ENCODE measurements at places on chromosomes 11 and 22.

DNA sequence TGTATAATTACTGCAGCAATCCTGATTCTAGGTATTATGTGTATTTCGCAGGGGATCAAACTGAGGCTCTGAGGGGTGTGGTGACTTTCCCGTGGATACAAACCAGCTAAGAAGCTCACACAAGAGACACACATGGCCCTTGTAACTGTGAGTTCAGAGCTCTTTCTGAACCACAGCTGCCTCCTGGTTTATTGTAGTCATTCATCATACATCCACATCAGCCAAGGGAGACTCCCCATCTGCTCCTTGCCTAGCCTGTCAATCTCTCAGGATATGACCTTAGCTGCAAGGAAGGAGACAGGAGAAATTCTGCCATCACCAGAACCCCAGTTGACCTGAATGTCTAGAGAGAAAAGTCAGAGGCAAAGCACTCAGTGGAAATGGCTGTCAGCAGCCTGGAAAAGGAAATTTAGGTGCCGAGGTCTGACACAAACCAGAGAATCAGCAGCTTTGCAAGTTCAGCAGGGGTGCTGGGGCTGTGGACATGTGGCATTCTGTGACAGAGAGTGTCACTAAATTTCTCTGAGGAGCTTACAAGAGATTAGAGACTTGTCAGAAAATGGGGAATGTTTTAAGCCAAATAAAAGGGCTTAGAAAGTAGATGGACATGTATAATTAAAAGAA lies 209.5 kb downstream of the AASDHPPT start:
- DNase-seq, result peak; percentile 78
- H3K4me3 ChIP-seq, result no peak overlapping the region
- no peaks in the 10 kb centered on the region for H3K36me3 ChIP-seq
- no peaks in the 10 kb centered on the region for H3K4me1 ChIP-seq
- no peak overlapping the region for H3K27ac ChIP-seq
- H3K27me3 ChIP-seq, result no peaks in the 10 kb centered on the region

DNA sequence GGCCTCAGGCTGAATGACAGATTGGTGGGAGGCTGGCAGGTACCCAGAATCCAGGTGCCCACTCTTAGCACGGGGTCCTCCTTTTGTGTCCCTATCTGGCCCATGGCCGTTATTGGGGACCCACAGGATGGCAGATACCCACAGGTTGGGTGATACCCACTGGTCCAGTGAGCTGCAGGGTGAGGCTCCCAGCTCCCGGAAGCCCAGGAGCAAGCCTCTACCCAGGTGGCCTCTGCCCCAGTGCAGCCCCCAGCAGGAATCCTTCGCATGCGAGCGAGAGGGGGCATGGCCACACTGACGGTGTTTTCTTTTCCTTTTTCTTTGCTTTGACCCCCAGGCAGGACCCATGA lies 116.1 kb downstream of the PHF21B start:
- H3K36me3 ChIP-seq, result no peaks in the 10 kb centered on the region
- no peaks in the 10 kb centered on the region for H3K27me3 ChIP-seq
- DNase-seq, result no peak
- no peak overlapping the region for H3K27ac ChIP-seq
- no peak overlapping the region for H3K4me3 ChIP-seq

- H3K4me1 ChIP-seq, result no peaks in the 10 kb centered on the region
- no peak overlapping the region for H3K27ac ChIP-seq
- no peak for DNase-seq
- H3K27me3 ChIP-seq, result no peaks in the 10 kb centered on the region
- H3K4me3 ChIP-seq, result no peak overlapping the region
- no peaks in the 10 kb centered on the region for H3K36me3 ChIP-seq
These were observed 7.0 kb downstream of the CTSF start for GRCh38 chr11:66561178-66561974.

DNA sequence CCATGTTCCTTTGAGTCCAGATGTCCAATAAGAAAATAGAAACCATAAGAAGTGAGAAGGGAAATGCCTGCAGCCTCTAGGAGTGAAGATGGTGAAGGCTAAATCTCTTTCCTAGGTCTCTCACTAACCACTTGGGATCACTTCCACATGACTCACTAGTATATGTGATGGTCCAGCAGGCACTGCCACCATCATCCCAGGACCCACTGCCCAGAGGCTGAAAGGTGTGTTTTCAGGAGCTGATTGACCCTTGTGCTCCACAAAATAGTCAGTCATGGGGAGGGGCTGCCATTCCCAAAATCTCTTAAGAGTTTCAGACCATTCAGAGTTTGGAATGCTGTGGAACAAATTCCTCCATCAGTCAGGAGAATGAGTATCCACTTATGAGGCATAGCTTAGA lies 22.9 kb downstream of the UBASH3B start:
- no peaks in the 10 kb centered on the region for H3K27me3 ChIP-seq
- H3K36me3 ChIP-seq, result no peaks in the 10 kb centered on the region
- DNase-seq, result no peak
- no peaks in the 10 kb centered on the region for H3K4me1 ChIP-seq
- no peak overlapping the region for H3K27ac ChIP-seq

GRCh38 chr11:12164061-12165014 lies 53.9 kb downstream of the MICAL2 start:
- no peak overlapping the region for H3K4me3 ChIP-seq
- no peaks in the 10 kb centered on the region for H3K4me1 ChIP-seq
- no peaks in the 10 kb centered on the region for H3K27me3 ChIP-seq
- H3K36me3 ChIP-seq, result no peaks in the 10 kb centered on the region
- DNase-seq, result no peak

GRCh38 chr11:134607963-134608750 lies 196.1 kb upstream of the B3GAT1 start:
- no peak overlapping the region for H3K4me3 ChIP-seq
- no peaks in the 10 kb centered on the region for H3K27me3 ChIP-seq
- DNase-seq, result no peak
- no peaks in the 10 kb centered on the region for H3K36me3 ChIP-seq
- H3K27ac ChIP-seq, result no peak overlapping the region

GRCh38 chr11:14894657-14895598 lies 2.9 kb upstream of the CYP2R1 start:
- peak; percentile 66 for DNase-seq
- no peaks in the 10 kb centered on the region for H3K27me3 ChIP-seq
- peaks cover 4% of the 10 kb centered on the region for H3K4me1 ChIP-seq
- H3K27ac ChIP-seq, result no peak overlapping the region

GRCh38 chr11:12377824-12378593 lies 638 bp downstream of the PARVA start:
- peak overlapping the region; percentile 99 for H3K27ac ChIP-seq
- H3K4me3 ChIP-seq, result peak overlapping the region; percentile 74
- H3K27me3 ChIP-seq, result no peaks in the 10 kb centered on the region
- H3K4me1 ChIP-seq, result peaks cover 9% of the 10 kb centered on the region
- no peaks in the 10 kb centered on the region for H3K36me3 ChIP-seq

GRCh38 chr11:117970400-117971024 lies 15.7 kb upstream of the IL10RA start:
- DNase-seq, result no peak
- H3K36me3 ChIP-seq, result no peaks in the 10 kb centered on the region
- no peaks in the 10 kb centered on the region for H3K27me3 ChIP-seq
- H3K27ac ChIP-seq, result no peak overlapping the region
- no peaks in the 10 kb centered on the region for H3K4me1 ChIP-seq

GRCh38 chr11:17609291-17610084 lies 62.4 kb downstream of the OTOG start:
- no peaks in the 10 kb centered on the region for H3K27me3 ChIP-seq
- no peak overlapping the region for H3K4me3 ChIP-seq

- no peak for DNase-seq
- H3K27me3 ChIP-seq, result no peaks in the 10 kb centered on the region
- no peak overlapping the region for H3K27ac ChIP-seq
- no peak overlapping the region for H3K4me3 ChIP-seq
These were observed 1243.0 kb upstream of the RAG2 start for GRCh38 chr11:37841016-37841415.

GRCh38 chr11:85595285-85595884 lies 31.8 kb downstream of the DLG2 start:
- H3K27me3 ChIP-seq, result no peaks in the 10 kb centered on the region
- no peak overlapping the region for H3K27ac ChIP-seq
- no peaks in the 10 kb centered on the region for H3K36me3 ChIP-seq

- no peaks in the 10 kb centered on the region for H3K36me3 ChIP-seq
- H3K4me1 ChIP-seq, result no peaks in the 10 kb centered on the region
- H3K27me3 ChIP-seq, result no peaks in the 10 kb centered on the region
These were observed 430.9 kb downstream of the BRD1 start for GRCh38 chr22:49396817-49397216.

GRCh38 chr11:47035108-47035507 lies 98.5 kb downstream of the CSTPP1 start:
- H3K27me3 ChIP-seq, result no peaks in the 10 kb centered on the region
- H3K27ac ChIP-seq, result no peak overlapping the region
- H3K4me3 ChIP-seq, result no peak overlapping the region
- no peak for DNase-seq
- H3K4me1 ChIP-seq, result peaks cover 5% of the 10 kb centered on the region
- no peaks in the 10 kb centered on the region for H3K36me3 ChIP-seq

DNA sequence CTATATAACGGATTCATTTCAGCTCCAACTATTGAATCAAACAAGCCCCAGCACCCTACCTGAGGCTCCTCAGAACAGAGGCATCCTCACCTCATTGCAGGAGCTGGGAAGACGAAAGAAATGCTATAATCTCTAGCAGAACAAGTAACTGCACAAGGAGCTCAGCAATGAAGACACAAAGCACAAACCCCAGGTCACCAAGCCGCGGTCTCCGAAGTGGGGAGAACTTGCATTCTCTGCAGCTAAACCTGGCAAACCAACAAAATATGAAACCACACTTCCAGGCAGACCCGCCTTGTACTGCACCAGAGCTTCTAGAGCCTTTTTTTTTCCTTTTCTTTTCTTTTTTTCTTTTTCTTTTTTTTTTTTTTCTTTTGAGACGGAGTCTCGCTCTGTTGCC lies 21.8 kb upstream of the CD5 start:
- no peaks in the 10 kb centered on the region for H3K36me3 ChIP-seq
- DNase-seq, result no peak
- H3K27ac ChIP-seq, result no peak overlapping the region

GRCh38 chr11:93648158-93648557 lies 13.3 kb upstream of the CEP295 start:
- H3K4me3 ChIP-seq, result no peak overlapping the region
- H3K36me3 ChIP-seq, result no peaks in the 10 kb centered on the region
- H3K4me1 ChIP-seq, result no peaks in the 10 kb centered on the region
- no peak overlapping the region for H3K27ac ChIP-seq
- no peaks in the 10 kb centered on the region for H3K27me3 ChIP-seq

DNA sequence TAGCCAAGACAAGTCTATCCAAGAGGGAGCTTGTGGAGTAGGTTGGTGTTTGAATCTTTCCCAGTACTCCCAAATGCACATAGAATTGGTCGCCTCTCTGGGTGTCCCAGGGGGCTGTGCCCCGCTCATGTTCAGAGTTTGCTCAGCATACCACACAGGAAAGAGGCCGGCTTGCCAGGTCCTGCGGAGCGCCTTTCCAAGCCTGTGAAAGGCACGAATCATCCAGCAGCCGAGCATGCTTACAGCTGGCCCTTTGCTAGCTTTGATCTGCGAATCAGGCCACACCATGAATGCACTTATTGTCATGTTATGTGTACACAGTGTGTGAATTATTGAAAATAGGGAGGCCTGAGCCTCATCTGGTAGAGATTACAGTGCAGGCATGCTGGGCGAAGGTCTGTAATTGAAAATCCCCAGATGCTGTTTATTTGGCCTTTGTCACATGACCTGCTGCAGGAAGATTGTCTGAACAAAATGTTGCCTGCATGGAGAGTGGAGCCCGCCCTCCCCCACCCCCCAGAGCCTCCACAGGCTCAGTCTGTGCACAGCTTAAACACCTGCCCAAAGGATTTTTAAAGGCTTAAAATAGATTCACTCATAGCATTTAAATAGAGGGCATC lies 163.3 kb upstream of the RASSF10 start:
- no peaks in the 10 kb centered on the region for H3K36me3 ChIP-seq
- no peaks in the 10 kb centered on the region for H3K27me3 ChIP-seq
- no peak overlapping the region for H3K4me3 ChIP-seq
- DNase-seq, result peak; percentile 52
- no peak overlapping the region for H3K27ac ChIP-seq
- peaks cover 19% of the 10 kb centered on the region for H3K4me1 ChIP-seq

- no peak overlapping the region for H3K4me3 ChIP-seq
- no peaks in the 10 kb centered on the region for H3K4me1 ChIP-seq
- DNase-seq, result no peak
- no peaks in the 10 kb centered on the region for H3K27me3 ChIP-seq
- no peaks in the 10 kb centered on the region for H3K36me3 ChIP-seq
These were observed 727.7 kb upstream of the ANO5 start for GRCh38 chr11:21465203-21465602.

DNA sequence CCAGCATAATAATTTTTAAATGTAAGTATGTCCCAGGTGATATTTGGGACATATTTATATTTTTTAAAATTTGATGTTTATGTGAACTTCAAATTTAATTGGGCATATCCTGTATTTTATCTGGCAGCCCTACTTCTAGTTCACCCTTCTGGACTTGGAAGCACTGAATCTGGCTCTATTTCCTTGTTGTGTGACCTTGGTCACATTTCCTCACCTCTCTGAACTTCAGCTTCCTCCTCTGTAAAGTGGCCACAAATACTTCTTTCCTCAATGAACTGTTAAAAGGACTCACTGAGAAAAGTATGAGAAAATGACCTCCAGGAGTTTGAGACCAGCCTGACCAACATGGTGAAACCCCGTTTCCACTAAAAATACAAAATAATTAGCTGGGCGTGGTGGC lies 8.1 kb upstream of the RNF185 start:
- H3K27me3 ChIP-seq, result no peaks in the 10 kb centered on the region
- H3K4me3 ChIP-seq, result no peak overlapping the region
- no peaks in the 10 kb centered on the region for H3K36me3 ChIP-seq
- no peak for DNase-seq
- H3K27ac ChIP-seq, result no peak overlapping the region

- no peaks in the 10 kb centered on the region for H3K27me3 ChIP-seq
- no peak for DNase-seq
- H3K4me1 ChIP-seq, result no peaks in the 10 kb centered on the region
- H3K27ac ChIP-seq, result no peak overlapping the region
- H3K36me3 ChIP-seq, result peaks cover 17% of the 10 kb centered on the region
These were observed 1.2 kb upstream of the ZPR1 start for GRCh38 chr11:116788975-116789374.

- no peaks in the 10 kb centered on the region for H3K36me3 ChIP-seq
- H3K4me1 ChIP-seq, result no peaks in the 10 kb centered on the region
- no peak overlapping the region for H3K27ac ChIP-seq
- no peak overlapping the region for H3K4me3 ChIP-seq
- no peaks in the 10 kb centered on the region for H3K27me3 ChIP-seq
These were observed 96.8 kb upstream of the PLET1 start for GRCh38 chr11:112357488-112357887.

- no peak overlapping the region for H3K27ac ChIP-seq
- DNase-seq, result peak; percentile 22
- H3K27me3 ChIP-seq, result peaks cover 5% of the 10 kb centered on the region
- peaks cover 2% of the 10 kb centered on the region for H3K4me1 ChIP-seq
- no peak overlapping the region for H3K4me3 ChIP-seq
These were observed 112.6 kb downstream of the CADM1 start for GRCh38 chr11:115391598-115391997.

Measured in mesendoderm (in vitro differentiated cells).